ENCODE measurements at places on chromosomes 16 and 17. TPM values are rescaled to one million over a fixed set of nuclear protein-coding genes. Genes with fewer than 3 reads are reported as not detected.

The KRT32 gene
- not detected for total RNA-seq

The FBXL16 gene
- total RNA-seq = not detected

The ITGA2B gene
- total RNA-seq = 0.62 TPM

The ANKRD40CL gene
- total RNA-seq = not detected

The HAGHL gene
- total RNA-seq = 13.8 TPM

The GALK1 gene
- total RNA-seq = 23.3 TPM

The CES3 gene
- 2.0 TPM for total RNA-seq

The ACACA gene
- total RNA-seq = 15.4 TPM

The SNAI3 gene
- 3.0 TPM for total RNA-seq

The ATP2C2 gene
- not detected for total RNA-seq

GRCh38 chr17:60170835-60171752 lies 21.3 kb downstream of the CA4 start:
- DNase-seq = no peak

- no peak for DNase-seq
These were observed 103.6 kb upstream of the HS3ST2 start for GRCh38 chr16:22710326-22710725.

DNA sequence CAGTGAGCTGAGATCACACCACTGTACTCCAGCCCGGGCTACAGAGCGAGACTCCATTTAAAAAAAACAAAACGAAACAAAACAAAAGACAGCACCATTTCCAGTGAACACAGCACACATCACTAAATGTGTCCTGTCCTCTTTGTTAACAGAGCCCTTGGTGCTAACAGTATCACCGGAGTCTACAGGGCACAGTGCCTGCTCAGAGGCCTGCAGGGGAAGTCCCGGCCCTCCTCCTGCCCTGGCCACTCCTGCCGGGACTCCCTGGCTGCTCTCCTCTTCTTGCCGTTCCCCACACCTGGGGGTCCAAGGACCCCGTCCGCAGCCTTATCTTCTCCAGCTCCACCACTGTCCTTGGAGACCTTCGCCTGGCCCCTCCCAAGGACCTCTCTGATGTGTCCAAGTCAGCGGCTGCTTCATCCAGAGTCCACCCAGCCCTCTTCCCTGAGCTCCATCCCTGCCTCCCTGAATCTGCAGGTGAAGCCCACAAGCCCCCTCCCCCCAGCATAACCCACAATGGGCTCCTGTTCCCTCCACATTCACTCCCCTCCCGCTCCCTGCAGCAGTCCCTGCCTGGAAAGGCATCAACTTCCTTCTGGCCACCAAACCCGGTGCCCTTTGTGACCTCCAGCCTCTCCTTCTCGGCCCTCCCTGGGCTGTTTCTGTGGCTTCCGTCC lies 8.5 kb downstream of the TRPV1 start:
- DNase-seq = no peak

- peak; percentile 61 for DNase-seq
These were observed 344.9 kb downstream of the CPPED1 start for GRCh38 chr16:12458591-12459358.

- DNase-seq = no peak
These were observed 37.3 kb downstream of the TSC2 start for GRCh38 chr16:2084895-2085625.

GRCh38 chr17:44872131-44872768 lies 24.6 kb downstream of the HIGD1B start:
- peak; percentile 66 for DNase-seq

DNA sequence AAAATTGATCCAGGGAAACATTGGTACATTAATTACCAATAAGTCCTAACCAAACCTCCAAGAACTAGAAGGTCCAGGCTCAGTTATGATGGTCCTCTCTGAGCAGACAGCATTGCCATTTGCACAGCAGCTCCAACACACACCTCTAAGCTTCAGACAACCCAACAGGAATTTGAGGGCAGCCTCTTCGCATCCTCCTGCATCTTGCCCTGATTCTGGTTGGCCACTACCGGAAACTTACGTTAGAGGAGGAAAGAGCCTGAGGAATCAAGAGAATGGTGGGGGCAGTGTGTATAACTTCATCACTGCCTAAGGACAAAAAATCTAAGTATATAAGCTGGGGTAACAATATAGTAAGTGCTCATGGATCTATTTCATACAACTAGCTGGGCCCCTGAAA lies 15.7 kb downstream of the FAM117A start:
- no peak for DNase-seq

DNA sequence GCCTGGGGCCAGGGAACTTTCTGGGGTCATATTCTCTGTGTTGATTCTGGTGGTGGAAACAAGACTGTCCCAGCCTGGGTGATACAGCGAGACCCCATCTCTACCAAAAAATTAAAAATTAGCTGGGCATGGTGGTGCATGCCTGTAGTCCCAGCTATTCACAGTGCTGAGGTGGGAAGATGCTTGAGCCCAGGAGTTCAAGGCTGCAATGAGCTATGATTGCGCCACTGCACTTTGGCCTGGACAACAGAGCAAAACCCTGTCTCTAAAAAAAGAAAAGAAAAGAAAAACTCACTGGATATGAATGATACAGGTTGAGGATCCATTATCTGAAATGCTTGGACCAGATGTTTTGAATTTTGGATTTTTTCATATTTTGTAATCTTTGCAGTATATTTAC lies 13.6 kb downstream of the SCGB1C2 start:
- DNase-seq = no peak

DNA sequence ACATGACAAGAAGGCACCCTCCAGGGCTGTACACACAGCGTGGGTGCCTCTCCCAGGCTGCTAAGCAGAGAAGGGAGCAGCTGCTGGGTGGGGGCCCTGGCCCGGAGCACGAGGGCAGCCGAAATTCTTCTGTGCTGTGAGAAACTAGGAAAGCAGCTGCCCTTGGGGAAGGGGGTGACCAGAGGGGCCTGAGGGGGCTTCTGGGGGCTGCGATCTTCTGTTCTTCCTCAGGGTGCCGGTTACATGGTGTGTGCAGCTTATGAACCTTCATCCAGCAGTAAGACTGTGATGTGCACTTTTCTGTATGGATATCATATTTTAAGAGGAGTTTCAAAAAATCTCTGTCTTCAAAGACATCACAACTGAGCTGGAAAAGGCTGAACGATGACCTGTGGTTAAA lies 43.2 kb upstream of the METRNL start:
- no peak for DNase-seq

DNA sequence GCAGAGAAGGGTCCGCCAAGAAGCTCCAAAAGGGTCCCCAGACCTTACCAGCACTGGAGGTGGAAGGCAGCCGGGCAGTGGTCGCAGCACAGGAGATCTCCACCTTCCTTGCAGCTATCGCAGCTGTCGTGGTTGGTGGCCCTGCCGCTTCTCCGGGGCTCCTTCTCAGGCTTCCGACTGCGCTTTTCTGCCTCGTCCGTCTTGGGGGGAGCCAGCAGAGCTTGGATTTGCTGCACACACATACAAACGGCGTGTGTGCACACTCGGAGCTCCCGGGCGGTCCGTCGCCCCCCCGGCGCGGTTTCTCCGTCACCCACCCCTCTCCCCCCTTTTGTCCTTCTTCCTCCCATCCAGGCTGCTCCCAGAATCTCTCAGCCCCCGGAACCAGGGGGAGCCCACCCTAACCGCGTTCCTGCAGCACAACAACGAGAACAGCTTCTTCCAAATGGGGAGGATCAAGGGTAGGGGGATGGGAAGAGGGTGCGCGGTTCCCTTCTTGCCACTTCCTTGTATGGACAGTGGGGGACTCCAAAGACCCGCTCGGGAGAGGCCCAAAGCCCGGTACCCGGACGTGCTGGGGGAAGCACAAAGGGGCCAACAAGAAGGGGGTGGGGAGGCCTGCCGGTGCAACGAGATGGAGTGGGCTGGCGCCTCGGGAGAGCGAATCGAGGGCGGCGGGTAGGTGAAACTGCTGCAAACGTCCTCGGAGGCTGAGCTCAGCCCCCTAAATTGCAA lies 1.1 kb downstream of the PHF12 start:
- peak; percentile 70 for DNase-seq

GRCh38 chr16:57106767-57107166 lies 14.4 kb downstream of the CPNE2 start:
- peak; percentile 55 for DNase-seq

DNA sequence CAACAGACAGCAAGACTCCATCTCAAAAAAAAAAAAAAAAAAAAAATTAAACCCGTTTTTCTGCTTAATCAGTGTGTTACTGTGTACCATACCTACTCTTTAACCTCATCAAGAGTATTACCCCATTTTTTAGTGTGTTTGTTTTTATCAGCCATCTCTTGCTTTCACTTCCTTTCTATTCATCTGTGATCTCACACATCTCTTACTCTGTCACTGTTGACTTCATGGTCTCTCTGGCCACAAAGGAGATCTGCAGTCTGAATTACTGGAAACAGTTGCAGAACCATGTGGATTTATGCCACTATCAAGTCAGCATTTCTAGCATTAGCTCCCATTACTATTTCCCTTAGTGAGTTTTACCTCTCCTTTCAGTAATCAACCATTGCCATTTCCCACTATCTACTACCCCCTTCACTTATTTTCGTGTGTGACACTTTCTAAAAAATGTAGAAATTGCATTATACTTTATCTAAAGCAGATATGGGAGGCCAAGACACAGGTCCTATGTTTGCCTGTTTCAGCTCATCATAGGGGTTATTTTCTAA lies 20.1 kb downstream of the NDEL1 start:
- no peak for DNase-seq

DNA sequence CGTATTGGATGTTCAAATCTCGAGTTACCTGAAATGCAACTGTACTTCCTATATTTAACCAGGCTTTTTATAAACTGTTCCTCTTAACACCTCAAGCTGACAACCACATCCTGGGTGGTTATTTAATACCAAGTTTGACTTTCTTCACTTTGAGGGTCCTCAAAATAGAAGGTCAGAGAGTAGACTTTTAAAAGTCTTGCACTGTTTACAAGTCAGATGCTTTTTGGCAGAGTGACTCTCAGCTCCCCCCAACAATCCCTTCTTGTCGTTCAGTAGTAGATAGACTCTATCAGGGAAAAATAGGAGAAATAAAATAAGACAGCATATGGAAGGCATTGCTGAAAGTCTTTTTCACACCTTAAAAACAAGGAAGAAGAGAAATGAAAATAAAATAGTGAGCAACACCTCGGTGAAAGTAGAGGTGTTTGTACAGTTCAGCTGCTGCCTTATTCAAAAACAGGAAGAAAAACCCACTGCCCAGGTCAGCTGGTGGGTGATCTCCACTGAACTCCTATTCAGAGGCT lies 650.4 kb downstream of the WWOX start:
- no peak for DNase-seq

GRCh38 chr17:67020293-67020766 lies 24.0 kb upstream of the CACNG1 start:
- no peak for DNase-seq

GRCh38 chr16:79381603-79382042 lies 218.9 kb downstream of the MAF start:
- DNase-seq = no peak

DNA sequence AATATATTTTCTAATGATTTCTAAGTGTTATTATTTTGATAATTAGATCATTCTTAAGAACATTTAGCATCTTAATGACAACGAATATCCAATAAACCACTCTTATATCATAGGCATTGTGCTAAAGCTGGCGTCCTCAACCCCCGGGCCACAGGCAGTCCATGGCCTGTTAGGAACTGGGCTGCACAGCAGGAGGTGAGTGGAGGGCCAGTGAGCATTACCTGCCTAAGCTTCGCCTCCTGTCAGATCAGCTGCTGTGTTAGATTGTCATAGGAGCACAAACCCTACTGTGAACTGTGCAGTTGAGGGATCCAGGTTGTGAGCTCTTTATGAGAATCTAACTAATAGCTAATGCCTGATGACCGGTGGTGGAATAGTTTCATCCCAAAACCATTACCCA lies 3.7 kb downstream of the DUXB start:
- DNase-seq = no peak

DNA sequence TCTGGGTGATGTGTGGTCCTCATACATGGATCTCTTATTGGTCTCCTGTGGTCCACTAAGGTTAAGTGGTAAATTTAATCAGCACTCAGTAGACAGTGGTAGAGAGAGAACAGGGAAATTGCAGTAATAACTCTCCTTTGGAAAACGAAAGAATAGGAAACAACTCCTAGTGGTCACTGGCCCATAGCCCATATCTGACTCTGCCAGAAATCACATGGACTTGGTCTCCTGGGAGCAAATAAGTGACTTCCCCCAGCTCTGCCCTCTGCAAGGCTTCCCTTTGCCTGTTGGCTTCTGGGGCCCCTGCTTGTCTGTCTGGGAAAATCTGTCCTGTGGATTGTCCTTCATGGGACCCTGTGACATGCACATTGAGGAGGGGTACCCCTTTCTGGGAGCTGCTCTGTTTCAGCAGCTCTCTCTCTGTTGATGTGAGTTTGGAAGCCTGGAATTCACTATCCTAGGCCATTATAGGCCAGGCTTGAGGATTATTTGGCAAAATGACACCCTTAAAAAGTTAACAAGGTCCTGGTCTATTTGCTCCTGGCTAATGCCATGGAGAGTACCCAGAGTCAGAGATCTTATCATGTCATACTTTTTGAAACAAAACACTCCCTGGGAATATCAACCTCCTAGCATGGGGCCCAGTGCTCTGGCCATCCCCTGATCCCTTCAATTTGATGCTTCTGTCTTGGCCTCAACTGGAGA lies 58.0 kb upstream of the HNF1B start:
- DNase-seq = no peak

DNA sequence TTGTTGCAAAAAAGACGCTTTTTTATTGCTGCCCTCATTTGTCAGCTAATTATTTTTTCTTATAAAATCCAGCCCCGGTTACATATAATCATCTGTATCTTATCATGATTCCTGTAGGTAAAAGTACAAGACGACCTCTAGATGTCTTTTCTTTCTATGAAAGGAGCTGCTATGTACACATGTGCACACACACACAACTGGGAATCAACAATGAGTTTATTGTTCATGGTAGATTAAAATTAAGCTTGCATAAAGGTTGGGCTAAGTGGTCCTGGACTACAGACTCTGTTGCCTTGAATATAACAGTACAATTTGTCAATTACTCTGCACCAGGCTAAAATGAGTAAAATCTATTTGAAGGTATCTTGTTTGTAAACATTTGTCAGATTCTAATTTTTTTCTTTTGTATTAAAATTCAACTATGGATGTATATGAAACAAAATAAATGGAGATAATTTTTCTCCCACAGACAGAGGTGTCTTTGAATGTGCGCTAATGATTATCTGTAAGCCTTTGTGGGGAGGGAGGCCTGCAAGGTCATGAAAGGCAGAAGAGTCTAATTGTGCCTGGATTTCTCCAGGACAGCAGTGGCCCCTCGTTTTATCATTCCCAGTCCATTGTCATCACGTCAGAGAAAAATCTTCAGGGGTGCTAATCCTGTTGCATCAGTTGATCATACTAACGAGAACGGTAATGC lies 13.4 kb downstream of the C17orf58 start:
- DNase-seq = no peak

Data from Right ventricle myocardium superior (tissue), 1 donor.